Activated T-cell treated with anti-CD3 and anti-CD28 coated beads, Interleukin-2, amount 50 U/mL, for 24 hours (primary cell): ENCODE measurements at places on chromosomes 2 and 18.

DNA sequence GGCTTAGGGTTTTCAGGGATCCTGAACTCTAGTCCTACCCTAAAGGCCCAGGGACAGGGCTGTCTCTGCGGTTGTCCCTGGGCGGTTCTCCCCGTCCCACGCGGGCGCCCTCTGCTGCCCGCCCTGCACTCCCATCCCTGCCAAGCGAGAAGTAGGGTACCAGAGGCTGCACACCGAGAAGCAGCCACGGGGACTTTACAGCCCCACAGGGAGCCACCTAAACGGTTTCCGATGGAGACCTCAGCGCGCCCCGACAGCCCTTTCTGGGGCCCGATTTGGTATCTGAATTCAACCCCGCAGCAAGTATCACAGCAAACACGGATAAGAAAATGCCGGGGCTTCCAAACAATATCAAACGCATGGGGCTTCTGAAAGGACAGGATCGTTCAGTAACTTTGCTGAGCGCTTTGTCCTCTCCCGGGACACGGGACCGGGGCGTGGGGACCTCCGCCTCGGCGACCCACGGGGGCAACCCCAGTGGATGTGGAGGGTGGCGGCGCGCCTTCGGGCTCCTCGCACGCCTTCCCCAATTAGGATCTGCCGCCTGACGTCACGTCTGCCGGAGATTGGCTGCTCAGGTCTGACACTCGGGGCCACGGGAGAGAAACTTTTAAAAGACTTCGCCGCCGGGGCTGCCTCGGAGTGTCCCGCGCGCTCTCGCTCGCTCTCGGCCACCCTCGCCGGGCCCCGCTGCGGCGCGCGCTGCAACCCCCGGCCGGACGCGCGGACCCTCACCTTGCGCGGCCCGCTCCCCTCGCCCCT lies at the start of gene LTBP1:
LTBP1 (plus strand) TSS at position 640 of the 762 bp plus-strand sequence. CDS start 372 bp downstream, outside the sequence.
- DNase-seq: peak; percentile 72

- DNase-seq: no peak
Measured at GRCh38 chr2:86047575-86048382, 57.9 kb downstream of the POLR1A start.

DNA sequence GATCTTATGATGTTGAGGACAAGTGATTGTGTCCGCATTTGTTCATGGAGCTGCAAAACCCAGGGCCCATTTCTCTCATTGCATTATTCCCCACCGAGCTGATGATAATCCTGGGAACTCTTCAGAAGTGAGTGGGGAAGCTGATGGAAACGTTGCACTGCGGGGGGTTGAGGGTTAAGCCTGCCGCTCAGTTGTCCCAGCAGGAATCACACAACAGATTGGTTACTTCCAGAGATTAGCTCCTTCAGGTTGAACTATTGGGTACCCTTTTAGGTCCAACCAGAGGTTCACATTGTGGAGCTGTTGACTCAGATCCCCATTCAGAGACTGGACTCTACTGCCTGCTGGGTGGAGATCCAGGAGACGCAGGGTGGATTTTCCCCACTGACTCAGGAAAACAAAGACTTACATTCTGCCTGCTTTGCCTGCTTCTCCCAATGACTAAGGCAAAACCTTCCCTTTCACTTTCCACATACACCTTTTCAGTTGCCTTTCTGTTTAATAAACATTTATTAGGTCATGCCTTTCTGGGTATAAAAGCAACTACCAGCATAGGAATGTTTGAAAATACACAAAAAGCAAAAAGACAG lies 286.4 kb downstream of the TXNL1 start:
- no peak for DNase-seq

- DNase-seq: no peak
Measured at GRCh38 chr2:205700331-205701132, 18.2 kb downstream of the NRP2 start.

DNA sequence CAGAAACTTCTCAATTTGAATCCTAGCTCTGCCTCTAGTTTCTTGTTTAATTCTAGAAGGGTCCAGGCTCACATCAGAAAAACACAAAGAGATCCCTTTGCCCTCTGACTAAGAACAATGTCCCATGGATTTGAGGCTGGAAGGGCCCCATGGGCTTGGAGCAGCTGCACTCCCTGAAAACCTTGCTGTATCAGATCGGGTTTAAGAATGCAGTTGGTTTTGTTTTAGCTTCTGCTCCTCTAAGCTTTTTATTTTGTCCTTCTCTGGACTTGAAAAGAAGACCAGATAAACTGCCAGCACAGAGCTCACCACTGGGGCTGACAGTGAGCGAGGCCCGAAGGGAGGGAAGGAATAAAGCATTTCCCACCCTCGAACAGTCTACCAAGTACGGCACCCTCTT lies 69.2 kb upstream of the WIPF1 start:
- DNase-seq: no peak

DNA sequence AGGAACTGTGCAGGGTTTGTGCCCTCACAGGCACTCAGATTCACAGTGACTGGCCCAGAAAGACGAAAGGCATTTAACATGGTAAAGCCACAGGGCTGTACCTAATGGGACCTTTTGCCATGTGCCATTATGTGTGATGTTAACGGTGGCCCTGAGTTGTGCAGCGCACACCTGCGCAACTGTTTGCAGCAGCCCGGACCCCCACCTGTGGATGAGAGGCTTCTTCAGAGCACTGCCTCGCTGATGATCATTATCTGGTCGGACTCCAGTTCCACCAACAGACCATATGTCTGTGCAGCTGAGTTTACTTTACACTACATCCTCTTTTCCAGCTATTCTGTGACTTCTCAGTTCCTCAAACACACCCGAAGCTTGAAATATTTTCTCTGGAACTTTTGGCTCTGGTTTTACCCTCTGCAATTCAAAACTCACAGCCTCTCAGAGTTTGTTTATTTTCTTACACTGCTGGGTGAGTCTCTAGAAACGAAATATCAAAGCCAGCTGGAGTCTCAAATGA lies 35.6 kb upstream of the UBE2F start:
- no peak for DNase-seq

DNA sequence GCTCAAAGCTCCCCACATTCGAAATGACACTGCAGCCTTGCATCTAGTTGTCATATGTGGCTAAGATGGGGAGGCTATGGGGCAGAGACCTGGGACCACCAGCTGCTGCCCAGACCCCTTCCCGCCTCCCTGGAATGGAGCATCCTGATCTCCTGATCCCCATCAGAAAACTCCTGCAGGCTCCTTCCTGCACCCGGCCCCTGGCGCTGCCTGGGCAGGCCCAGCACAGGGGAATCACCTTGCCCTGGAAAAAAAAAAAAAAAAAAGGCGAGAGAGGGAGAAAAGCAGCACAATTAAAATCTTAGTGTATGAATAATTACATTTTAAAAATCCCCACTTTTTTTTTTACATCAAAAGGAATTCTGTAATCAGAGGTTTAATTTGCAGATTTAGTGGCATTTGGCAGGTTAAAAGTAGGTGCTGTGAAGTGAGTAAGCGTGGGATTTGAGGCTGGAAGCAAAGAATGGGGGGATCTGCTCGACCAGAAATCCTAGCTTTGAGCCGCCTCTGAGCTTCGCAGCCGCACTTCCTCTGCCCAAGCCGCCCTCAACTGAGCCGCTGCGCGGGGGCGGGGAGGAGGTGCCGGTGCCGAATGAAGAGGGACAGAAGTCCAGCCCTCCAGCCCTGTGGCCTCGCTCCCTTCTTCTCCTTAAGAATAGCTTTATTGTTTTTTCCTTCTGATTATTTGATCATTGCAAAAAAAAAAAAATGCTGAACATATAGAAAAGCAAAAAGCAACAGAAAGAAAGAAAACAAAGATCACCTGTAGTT lies 30.0 kb downstream of the THNSL2 start:
- DNase-seq: no peak

DNA sequence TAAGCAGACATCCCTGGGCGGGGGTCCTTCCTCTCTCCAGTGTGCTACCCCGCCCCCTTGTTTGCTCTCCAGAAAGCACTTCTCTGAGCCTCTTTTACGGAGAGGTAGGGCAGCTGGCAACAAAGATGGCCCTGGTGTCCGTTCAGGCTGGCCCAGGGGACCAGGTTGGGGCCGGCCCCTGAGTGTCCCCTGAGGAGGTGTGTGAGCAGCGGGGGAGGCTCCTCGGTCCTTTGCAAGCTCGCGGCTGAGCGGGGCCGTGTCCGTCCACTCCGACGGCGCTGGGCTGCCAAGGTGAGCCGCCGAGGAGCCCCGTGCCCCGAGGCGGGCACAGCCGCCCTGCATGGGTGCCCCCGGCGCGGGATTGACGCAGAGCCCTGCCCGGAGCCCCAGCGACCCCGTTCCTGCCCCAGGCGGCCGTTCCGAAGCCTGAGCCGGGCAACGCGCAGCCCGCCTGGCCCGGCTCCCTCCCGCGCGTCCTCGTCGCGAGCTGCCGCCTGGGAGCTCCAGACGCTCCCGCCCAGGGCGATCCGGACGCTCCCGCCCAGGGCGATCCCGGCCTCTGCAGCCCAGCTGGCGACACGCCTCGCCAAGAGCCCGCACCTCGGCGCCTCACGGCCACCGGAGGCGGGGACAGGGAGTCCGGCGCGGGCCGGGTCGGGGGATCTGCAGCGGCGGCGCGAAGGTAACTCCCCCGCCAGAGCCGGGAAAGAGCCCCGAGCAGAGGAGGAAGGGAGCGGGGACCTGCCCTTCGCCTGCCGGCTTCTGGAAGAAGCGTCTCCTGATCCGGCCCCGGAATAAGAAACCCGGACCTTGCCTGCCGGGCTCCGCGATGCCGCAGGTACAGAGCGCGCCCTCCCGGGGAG lies at the start of gene PROKR1:
PROKR1 (plus strand) TSS at position 569 of the 863 bp plus-strand sequence. CDS start 2,243 bp downstream, outside the sequence.
- peak; percentile 51 for DNase-seq

DNA sequence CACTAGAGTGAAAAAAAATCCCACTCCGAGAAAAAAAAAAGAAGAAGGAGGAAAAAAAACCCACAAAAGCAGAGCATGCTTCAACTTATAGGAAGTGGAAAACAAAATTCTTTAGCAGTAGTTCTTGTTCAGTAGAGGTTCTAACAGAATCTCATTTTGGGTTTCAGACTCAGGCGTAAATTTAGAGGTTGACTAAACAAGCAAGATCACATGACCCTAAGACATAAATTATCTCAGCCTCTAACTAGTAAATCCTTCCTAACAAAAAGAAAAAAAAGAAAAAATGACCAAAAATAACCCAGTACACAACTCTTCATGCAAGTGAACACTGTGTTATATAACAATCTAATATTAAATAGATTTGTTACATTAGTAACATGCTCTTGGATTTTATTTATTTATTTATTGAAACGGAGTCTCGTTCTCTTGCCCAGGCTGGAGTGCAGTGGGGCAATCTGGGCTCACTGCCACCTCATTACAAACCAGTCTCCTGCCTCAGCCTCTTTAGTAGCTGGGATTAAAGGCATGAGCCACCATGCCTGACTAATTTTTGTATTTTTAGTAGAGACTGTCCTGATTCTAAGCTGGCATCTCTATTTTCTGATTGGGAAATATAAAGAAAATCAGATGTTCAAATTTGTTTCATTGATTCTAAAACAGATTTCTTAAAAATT lies 35.4 kb downstream of the PPP4R3B start:
- no peak for DNase-seq

- no peak for DNase-seq
Measured at GRCh38 chr2:16386031-16386430, 279.6 kb downstream of the CYRIA start.

DNA sequence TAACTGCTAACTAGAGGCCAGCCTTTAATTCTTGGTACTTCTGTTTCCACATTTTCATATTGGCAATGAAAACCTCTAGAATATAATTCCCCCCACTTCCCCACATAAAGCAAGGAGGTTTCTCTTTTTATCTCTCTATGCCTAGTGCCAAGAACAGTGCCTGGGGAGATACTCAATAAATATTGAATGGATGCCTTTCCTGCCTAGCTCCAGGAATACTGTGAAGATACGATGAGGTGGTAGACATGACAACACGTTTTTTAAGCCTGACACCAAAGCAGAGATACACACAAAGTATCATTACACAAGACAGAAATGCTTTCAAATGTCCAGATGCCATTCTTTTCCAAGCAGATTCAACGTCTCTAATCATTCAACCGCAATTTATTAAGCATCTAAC lies 535.5 kb downstream of the XIRP2 start:
- DNase-seq: no peak

- no peak for DNase-seq
Measured at GRCh38 chr2:239528146-239528545, 127.3 kb upstream of the HDAC4 start.

DNA sequence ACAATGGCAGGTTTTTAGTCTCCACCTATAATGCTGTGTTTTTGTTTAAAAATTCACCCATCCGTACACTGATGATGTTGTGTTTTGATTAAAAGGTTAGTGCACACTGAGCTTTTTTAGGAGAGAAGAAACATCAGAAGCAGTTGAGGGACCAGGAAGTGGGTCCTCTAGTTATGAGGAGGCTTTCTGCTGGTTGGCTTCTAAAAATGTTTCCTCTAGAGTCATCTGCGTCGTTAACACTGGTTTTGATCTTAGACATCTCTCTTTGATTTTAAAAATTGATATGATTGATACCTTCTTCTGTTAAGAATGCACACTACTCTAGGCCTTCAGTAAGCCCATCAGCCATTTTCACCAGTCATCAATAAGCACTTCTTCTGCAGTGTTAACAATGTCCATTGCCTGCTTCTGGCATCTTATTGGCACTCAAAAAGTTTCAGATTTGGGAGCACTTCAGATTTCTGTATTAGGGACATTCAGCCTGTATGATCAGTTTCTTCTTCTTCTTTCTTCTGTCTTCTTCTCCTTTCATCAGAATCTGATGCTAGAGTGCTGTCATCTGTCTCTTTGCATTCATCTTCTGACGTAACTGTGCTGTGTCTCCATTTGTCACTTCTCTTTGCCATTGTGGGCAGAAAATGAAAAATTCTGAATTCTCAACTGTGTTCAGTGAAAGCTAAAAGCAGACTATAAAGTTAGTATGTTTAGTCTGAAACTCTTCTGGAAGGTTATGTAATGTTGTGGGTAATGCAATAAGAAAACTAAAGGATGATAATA lies 56.3 kb downstream of the PHLPP1 start:
- DNase-seq: no peak

- no peak for DNase-seq
Measured at GRCh38 chr2:226754821-226755604, 44.6 kb downstream of the IRS1 start.

- no peak for DNase-seq
Measured at GRCh38 chr2:200615247-200615646, 29.4 kb downstream of the AOX1 start.
